RPMI7951 (cell line): ENCODE measurements at places on chromosomes 4 and X. TPM values are rescaled to one million over a fixed set of nuclear protein-coding genes. Genes with fewer than 3 reads are reported as not detected.
A peak's percentile ranks its signal among the peaks of the same experiment; 100 is the strongest.

- DNase-seq, result no peak
Measured at GRCh38 chr4:82038936-82039335, 334.9 kb downstream of the HNRNPD start.

DNA sequence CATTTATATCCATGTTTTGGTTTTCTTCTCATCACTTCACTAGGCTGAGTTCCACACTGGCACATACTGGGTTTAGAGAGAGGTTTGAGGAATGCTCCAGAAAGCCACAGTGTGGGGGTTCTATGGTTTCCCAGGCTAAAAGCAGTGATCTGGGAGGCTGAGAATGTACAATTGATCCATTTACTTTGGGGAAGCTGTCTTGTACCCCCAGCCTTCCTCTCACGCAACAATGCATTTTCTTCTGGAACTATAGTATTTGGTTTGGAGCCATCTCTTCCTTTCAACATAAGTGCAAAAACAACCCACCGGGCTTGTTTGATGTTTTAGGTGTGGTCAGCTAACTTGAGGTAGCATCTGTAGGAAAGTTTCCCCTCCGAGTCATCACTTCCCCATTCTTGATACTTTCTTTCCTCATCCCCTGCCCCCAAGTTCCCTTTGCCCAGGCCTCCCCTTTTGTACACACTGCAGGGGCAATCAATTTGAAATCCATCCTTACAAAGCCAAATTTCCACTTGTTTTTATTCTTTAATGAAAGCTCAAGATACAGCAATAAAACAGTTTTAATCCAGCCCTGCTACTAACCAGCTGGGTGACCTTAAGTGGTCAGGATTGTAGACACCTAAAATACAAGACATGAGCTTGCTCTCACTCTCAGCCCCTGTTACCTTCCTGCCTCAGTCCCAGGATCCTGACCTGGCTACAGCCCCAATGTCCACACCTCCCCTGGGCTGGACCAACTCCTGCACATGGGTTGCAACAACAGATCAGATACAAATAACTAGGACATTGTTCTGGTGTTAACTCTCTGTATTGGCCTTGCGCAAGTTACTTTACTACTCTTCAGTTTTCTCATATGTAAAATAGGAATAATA is 109.2 kb downstream of the FHDC1 start:
- DNase-seq, result no peak

DNA sequence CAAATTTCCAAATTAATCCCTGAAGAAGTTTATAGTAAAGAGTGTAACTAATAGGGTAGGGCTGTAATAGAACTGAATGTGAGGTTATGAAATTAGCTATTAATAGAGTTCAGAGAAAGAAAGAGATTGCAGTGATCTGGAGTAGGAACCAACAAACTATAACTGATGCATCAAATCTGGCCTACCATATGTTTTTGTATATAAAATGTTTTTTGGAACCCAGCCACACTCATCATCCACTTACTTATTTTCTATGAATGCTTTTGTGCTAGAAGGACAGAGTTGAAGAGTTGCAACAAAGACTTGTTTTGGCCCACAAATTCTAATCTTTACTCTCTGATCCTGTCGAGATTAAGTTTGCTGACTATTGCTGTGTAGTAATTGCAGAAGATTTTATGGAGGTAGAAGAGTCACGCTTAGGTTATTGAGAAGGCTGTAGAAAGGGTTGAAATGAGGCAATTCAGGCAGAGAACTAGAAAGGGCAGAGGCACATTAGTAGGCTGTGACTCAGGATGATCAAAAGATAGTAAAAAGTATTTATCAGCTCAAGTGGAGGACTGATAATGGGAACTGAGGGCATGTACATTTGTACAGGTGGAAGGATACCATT is 298.7 kb upstream of the EMCN start:
- no peak for DNase-seq

- DNase-seq, result no peak
Measured at GRCh38 chrX:96771486-96771885, 86.8 kb downstream of the DIAPH2 start.

GRCh38 chrX:125782184-125782583 is 383.9 kb downstream of the DCAF12L2 start:
- DNase-seq, result no peak

DNA sequence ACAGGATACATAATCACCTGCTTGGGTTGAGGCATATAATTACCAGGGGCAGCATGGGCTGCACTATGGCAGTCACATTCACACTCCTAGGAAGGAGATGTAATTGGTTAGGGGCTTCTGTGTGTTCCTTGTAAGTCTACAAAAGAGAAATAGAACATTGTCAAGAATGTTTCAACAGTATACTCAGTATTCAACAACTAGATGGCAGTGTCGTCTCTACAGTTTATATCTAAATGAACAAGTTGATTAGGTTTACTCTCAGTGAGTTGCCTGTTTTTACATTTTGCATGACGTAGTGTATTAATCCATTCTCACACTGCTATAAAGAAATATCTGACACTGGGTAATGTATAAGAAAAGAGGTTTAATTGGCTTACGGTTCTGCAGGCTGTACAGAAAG is 50.5 kb upstream of the RAB33B start:
- DNase-seq, result no peak

DNA sequence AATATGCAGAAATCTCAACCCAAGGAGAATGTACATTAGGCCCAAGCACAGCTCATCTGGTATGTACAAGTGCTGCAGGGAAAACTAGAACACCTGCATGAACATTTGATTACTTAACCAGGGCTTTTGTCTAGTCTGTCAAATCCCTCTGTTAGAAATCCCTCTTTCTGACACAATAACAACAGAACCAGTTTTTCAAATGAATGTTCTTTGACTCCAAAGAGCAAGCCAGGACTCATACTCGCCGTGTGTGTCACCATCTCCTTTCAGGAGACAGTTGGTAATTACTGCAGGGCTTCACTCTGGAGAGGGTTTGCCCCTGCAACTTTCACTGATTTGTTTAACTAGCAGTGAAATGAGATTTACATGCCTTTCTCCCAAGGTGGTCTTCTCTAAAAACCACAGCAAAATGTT is 143.0 kb upstream of the FAM241A start:
- DNase-seq, result no peak

GRCh38 chr4:38785901-38786402 is 3.2 kb upstream of the TLR10 start:
- DNase-seq, result no peak

- DNase-seq, result peak; percentile 24
Measured at GRCh38 chrX:112642349-112642748, 37.4 kb downstream of the LHFPL1 start.

DNA sequence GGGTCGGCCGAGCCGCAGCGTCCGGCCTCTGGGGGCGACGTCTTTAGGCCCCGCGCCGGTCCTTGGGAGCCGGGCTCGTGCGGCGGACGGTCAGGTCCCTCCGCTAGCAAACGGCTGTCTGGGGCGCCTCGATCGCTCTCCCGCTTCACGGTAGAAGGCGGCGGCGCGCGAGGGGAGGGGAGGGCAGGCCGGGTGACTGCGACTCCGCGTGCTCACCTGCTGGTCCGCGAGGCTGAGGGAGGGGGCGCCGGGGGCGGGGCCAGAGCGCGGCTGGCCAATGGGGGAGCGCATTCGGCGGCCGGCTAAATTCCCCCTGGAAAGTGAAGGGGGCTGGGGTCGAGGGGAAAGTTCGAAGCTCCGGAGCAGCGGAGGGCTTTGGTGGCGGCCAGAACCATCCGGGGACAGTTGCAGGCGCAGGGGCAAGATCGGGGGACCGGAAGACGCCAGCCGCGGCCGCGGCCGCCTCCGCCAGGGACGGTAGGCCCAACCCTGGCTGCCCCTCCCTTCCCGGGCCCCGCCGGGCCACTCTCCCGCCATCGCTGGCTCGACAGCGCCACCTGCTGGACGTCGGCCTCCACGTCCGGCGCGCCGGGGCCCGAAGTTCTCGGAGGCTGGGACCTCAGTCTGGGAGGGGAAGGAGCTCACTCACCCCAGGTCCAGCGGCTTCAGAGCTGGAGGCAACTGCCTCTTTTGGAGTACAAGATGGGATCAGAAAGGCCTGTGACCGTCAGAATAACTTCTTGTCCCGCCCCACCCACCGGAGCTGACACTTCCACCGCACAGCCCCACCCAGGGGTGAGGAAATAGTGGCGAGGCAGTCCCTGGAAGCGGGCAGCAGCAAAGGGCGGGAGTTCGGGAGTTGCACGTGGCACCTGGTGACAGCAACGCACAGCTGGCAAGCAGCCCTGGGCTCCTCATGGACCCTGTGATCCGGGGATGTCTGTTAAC is 49.9 kb downstream of the ELF4 start:
- DNase-seq, result peak; percentile 53

GRCh38 chrX:72399816-72400215 is 94.1 kb upstream of the CITED1 start:
- DNase-seq, result no peak

DNA sequence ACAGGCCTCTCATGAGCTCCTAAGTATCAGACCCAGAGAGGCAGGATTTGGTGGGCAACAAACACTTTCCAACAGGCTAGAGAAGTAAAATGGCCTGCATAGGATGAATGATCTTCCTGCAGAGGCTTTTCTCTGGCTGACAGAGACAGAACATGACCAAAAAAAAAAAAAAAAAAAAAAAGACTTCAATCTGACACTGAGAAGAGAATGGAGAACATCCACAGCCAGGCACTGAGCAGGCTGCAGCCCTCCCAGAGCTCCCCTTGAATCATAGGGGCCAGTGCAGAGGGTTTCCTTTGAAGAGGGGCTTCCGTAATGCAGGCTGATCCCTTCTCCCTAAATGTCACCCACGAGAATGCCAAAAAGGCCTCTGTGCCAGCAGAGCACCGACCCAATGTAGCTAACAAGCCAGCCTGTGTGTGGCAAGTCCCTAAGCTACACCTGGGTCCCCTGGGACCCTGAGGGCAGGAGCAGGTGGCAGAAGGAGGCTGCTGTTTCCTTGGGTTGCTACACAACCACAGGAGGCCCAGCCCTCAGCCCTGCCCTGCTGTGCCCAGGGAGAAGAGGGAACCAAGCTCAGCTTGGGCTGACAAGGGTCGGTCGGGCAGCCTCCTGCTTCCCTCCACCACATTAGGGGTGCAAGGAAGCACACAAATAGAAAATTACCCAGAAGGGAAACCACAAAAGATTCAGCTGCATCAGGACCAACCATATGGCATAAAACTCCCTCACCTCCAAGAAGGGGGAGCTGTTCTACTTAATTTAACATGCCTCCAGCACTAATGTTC is 55.6 kb downstream of the MAP7D2 start:
- DNase-seq, result no peak

DNA sequence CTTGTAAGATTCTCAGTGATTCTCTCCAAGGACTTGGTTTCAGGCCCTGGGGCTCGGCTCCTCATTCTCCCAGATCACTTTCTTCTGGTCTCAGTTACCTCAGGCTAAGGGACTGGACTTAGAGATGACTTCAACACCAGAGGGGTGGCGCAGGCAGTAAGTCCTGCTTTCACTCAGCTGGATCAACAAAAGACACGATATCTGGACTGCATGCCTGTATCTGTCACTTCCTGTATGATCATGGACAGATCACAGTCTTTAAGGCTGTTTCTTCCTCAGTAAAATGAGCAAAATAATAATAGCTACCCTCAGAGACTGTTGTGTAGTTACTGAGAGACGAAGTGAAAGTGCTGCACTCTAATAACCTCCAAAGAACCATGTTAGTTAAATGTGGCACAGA is 19.5 kb upstream of the CXCR3 start:
- DNase-seq, result peak; percentile 42

DNA sequence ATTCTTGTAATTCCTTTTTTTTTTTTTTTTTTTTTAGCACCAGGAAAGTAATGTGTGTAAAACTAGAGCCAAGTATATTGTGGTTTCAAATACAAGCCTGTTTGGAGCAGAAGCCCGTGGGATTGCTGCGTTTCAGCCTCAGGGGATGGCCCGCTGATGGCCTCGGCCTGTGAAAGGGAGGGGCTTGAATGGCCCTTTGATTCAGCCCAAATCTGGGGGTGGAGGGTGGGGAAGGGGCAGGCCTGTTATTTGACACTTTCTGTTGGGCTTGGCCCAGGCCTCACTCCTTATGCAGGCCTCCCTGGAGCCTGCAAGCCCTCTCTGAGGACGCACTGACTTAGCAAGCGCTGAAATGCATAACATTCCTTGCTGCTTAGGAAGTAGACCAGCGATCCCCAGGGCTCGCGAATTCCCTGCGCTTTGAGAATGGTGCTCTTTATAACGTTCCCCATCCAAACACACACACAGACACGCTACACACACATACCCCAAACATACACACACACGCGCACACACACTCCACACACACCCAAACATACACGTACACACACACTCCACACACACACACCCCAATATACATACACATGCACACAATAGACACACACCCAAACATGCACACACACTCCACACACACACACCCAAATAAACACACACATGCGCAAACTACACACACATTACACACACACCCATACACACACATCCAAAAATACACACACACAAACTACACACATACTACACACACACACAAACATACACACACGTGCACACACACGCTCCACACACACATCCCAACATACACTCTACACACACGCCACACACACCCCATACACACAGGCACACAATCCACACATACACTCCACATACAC is 29.6 kb downstream of the TLR10 start:
- DNase-seq, result peak; percentile 98

GRCh38 chr4:82848706-82849105 is 42.2 kb downstream of the SEC31A start:
- no peak for DNase-seq

DNA sequence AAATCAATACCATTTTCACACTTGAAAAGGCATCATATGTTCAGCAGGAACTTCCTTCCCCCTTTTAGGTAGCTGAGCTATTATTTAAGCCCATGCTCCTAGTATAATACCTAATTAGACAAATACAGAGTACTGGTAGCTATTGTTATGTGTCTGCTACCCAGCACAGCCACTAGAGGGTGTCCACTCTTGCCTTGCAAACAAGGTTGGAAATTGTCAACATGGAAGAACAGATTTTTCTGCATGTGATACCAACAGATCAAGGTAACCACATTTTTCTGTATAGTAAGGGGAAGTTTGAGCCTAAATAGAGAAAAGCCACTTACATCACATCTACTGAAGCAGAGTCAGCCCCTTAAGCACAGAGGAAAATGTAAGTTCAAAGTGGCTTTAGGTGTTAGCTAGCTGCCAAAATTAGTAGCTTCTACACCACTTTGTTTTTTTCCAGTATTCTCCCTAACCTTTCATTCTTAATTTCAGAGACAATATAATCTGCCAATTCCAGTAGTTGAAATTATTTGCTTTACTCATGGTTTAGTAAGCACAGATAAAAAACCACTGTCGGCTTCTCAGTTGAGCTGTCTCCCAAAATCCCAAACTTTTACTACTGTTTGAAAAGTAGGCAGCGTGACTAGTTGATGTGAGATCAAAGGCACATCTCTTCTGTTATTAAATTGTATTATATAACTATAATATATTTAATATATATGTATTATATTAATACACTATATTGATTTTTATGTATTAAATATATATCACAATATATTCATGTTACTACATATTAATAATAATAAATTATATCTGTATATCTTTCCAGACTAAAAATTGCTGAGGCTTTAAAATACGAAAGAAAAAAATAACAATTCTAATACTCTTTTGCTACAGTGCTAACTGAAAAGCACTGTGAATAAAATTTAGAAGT is 38.2 kb downstream of the EDNRA start:
- peak; percentile 63 for DNase-seq

GRCh38 chr4:150072906-150073714 is 5.1 kb upstream of the DCLK2 start:
- DNase-seq, result peak; percentile 23

The BGN gene
- total RNA-seq, result 6.6 and 6.8 TPM in 2 replicates

The ZFP42 gene
- 0.24 TPM in 1 of 2 replicates, not detected in the other for total RNA-seq

The ARHGAP10 gene
- 16.1 and 16.9 TPM in 2 replicates for total RNA-seq

The CXCL5 gene
- total RNA-seq, result 2.7 and 3.2 TPM in 2 replicates

The SPANXN3 gene
- not detected in 2 replicates for total RNA-seq

The TRIM75 gene
- total RNA-seq, result not detected in 2 replicates

The GBA3 gene
- total RNA-seq, result not detected in 2 replicates

The TCP11X2 gene
- total RNA-seq, result not detected in 2 replicates

The CXCL1 gene
- total RNA-seq, result 21.0 and 24.3 TPM in 2 replicates

The WDR45 gene
- 65.5 and 76.1 TPM in 2 replicates for total RNA-seq

The RHOXF1 gene
- not detected in 2 replicates for total RNA-seq

The RS1 gene
- not detected in 2 replicates for total RNA-seq
